ENCODE measurements at places on chromosomes 11 and 22.
A peak's percentile ranks its signal among the peaks of the same experiment; 100 is the strongest.

- no peak overlapping the region for H3K27ac ChIP-seq
- no peaks in the 10 kb centered on the region for H3K27me3 ChIP-seq
- H3K4me1 ChIP-seq: no peaks in the 10 kb centered on the region
- no peaks in the 10 kb centered on the region for H3K36me3 ChIP-seq
Measured at GRCh38 chr11:75289511-75289760, 48.9 kb downstream of the TPBGL start.

DNA sequence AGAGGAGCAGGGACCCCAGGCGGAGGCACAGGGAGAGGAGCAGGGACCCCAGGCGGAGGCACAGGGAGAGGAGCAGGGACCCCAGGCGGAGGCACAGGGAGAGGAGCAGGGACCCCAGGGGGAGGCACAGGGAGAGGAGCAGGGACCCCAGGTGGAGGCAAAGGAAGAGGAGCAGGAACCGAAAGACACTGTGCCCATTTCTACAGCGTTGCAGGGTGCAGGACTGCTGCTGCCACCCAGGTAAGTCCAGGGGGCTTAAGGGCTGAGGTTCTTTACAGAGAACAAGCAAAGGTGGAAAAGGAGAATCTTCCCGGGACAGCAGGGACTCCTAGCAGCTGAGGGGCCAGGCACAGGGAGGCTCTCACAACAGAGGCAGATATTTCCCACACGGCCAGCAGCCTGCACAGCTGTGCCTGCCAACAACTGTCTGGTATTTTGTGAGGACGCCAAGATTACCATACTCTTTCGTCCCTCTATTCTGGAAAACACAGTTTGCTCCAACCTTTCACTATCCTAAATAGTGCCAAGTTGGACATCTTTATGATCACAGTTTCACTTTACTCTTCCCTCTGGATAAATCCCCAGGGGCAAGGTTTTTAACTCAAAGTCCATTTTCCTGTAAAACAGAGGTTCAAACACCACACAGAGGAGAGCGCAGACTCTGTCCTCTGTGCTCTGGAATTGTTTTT is 39.4 kb downstream of the SHANK2 start:
- H3K4me1 ChIP-seq: no peaks in the 10 kb centered on the region
- no peak overlapping the region for H3K27ac ChIP-seq
- no peak overlapping the region for H3K4me3 ChIP-seq
- DNase-seq: no peak
- peaks cover 38% of the 10 kb centered on the region for H3K27me3 ChIP-seq

GRCh38 chr22:25148149-25148691 is 51.4 kb upstream of the CRYBB3 start:
- H3K4me1 ChIP-seq: no peaks in the 10 kb centered on the region
- H3K27me3 ChIP-seq: peaks cover 13% of the 10 kb centered on the region
- no peak overlapping the region for H3K27ac ChIP-seq
- H3K36me3 ChIP-seq: no peaks in the 10 kb centered on the region
- no peak for DNase-seq

GRCh38 chr11:127247261-127247851 is 246.8 kb upstream of the KIRREL3 start:
- H3K4me3 ChIP-seq: no peak overlapping the region
- no peaks in the 10 kb centered on the region for H3K4me1 ChIP-seq
- no peak overlapping the region for H3K27ac ChIP-seq

- H3K4me3 ChIP-seq: no peak overlapping the region
- no peak for DNase-seq
- H3K27ac ChIP-seq: no peak overlapping the region
- no peaks in the 10 kb centered on the region for H3K27me3 ChIP-seq
Measured at GRCh38 chr22:46078241-46079092, 71.9 kb upstream of the PPARA start.

DNA sequence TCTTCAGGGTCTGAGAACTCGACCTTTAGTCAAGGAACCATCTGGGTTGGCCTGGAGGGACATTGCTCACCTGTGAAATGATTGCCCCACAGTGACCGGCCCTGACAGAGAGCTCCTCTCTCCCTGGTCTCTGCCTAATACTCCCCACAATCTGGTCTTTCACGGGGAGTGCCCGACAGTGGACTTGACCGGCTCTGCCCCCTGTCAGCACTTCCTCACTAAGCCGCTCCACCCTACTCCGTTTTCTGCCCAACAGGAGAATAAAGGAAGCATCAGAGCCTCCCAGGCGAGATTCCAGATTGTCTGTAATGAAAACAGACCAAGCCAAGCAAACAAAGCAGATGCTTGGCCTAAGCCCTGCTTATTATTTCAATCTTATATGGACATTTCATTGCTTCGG is 87.8 kb downstream of the FBXO7 start:
- DNase-seq: no peak
- H3K4me3 ChIP-seq: no peak overlapping the region
- no peak overlapping the region for H3K27ac ChIP-seq
- H3K27me3 ChIP-seq: peaks cover 10% of the 10 kb centered on the region

DNA sequence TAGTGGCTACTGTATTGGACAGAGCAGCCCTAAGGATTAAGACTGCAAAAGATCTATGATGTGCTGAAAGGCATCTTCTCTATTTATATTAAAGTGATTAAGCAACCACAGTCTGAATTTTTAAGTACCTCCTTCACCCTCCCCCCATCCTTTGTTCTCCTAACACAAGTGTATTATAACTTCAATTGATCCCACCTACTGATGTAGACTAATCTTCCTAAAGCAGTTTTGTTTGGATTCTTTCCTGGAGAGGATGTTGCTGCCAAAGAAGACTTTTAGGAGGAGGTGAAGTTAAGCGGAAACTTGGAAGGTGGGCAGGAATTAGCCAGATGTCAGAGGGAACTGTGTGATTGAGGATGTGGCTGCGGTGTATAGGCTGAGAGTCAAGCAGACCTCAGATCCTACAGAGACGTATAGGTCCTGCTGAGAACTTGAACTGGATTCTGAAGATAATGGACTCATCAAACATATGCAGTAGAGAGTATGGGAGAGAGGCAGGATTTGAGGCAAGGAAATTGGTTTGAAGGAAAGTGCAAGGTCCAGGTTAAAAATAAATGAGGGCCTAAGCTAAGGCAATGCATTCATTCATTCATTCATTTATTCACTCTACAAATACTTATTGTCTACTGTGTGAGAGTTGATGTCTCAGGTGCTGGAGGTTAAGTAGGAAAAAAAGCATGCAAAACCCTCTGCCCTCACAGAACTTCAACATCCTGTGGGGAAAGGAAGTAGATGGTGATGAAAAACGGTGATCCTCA is 5.2 kb upstream of the RASSF10 start:
- H3K27ac ChIP-seq: no peak overlapping the region
- peaks cover 38% of the 10 kb centered on the region for H3K27me3 ChIP-seq
- no peaks in the 10 kb centered on the region for H3K36me3 ChIP-seq
- H3K4me1 ChIP-seq: peaks cover 5% of the 10 kb centered on the region
- H3K4me3 ChIP-seq: no peak overlapping the region

DNA sequence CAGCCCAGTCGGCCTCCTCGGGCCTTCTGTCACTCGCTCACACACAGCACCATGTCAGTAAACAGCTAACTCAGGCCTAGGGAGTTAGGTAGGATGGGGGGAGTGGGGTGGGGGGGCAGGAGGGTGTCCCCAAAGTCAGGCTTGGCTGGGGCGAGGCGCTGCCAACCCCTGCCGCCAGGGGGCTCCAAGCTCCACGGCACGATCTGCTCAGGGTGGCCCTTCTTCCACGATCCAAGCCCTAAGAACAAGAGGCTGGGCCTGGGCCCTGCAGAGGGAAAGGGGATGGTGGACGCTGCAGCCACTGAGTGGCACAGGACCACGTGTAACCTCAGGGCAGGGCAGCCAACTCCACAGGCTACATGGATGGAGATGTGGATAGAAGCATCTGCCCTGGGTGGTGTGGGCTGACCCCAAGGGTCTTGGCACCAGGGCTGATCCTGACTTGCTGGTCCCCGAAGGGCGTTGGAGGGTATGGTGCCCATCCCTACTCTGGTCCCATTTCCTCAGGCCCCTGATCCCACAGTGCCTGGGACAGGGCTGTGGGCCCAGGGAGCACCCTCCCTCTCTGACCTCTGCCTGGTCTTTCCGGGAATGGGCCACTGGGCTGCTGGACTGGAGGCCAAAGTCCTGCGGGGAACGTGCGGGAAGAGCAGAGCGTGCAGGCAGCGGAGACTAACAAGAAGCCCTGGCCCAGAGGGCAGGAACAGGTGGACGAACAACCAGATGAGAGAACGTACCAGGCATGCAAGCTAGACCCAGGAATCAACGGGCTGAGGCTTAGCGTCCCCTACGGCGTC is 29.1 kb upstream of the TXNRD2 start:
- peaks cover 12% of the 10 kb centered on the region for H3K4me1 ChIP-seq
- peaks cover 17% of the 10 kb centered on the region for H3K36me3 ChIP-seq
- no peak overlapping the region for H3K4me3 ChIP-seq
- peak; percentile 52 for DNase-seq
- H3K27me3 ChIP-seq: peaks cover 8% of the 10 kb centered on the region

- H3K27me3 ChIP-seq: no peaks in the 10 kb centered on the region
- H3K27ac ChIP-seq: peak overlapping the region; percentile 96
- no peak for DNase-seq
- peaks cover 66% of the 10 kb centered on the region for H3K4me1 ChIP-seq
Measured at GRCh38 chr22:46577368-46578249, 40.2 kb upstream of the CELSR1 start.

- peaks cover 52% of the 10 kb centered on the region for H3K4me1 ChIP-seq
- H3K27me3 ChIP-seq: no peaks in the 10 kb centered on the region
- DNase-seq: peak; percentile 76
- H3K4me3 ChIP-seq: peak overlapping the region; percentile 88
- H3K27ac ChIP-seq: peak overlapping the region; percentile 99
Measured at GRCh38 chr22:19448076-19448607, 631 bp upstream of the C22orf39 start.

GRCh38 chr11:66922551-66922950 is 35.6 kb downstream of the PC start:
- H3K27me3 ChIP-seq: peaks cover 4% of the 10 kb centered on the region
- no peak for DNase-seq
- no peak overlapping the region for H3K27ac ChIP-seq
- H3K36me3 ChIP-seq: peaks cover 6% of the 10 kb centered on the region

GRCh38 chr11:44010789-44011251 is 37.0 kb upstream of the ACCSL start:
- DNase-seq: no peak
- peaks cover 21% of the 10 kb centered on the region for H3K27me3 ChIP-seq

- H3K27me3 ChIP-seq: no peaks in the 10 kb centered on the region
- peak overlapping the region; percentile 68 for H3K27ac ChIP-seq
- peaks cover 33% of the 10 kb centered on the region for H3K36me3 ChIP-seq
- peak overlapping the region; percentile 80 for H3K4me3 ChIP-seq
Measured at GRCh38 chr11:1262172-1263006, 39.5 kb downstream of the MUC5B start.

GRCh38 chr11:118618991-118619375 is 11.6 kb downstream of the PHLDB1 start:
- H3K36me3 ChIP-seq: no peaks in the 10 kb centered on the region
- H3K27me3 ChIP-seq: peaks cover 40% of the 10 kb centered on the region
- H3K27ac ChIP-seq: no peak overlapping the region
- peaks cover 7% of the 10 kb centered on the region for H3K4me1 ChIP-seq
- no peak overlapping the region for H3K4me3 ChIP-seq
- no peak for DNase-seq

GRCh38 chr11:12801976-12802375 is 127.8 kb downstream of the TEAD1 start:
- H3K36me3 ChIP-seq: no peaks in the 10 kb centered on the region
- H3K27me3 ChIP-seq: peaks cover 35% of the 10 kb centered on the region
- no peak for DNase-seq
- no peak overlapping the region for H3K4me3 ChIP-seq

GRCh38 chr11:103947546-103947919 is 88.9 kb upstream of the DDI1 start:
- DNase-seq: no peak
- no peaks in the 10 kb centered on the region for H3K27me3 ChIP-seq
- no peaks in the 10 kb centered on the region for H3K36me3 ChIP-seq
- no peaks in the 10 kb centered on the region for H3K4me1 ChIP-seq

- no peaks in the 10 kb centered on the region for H3K27me3 ChIP-seq
- peak overlapping the region; percentile 52 for H3K27ac ChIP-seq
- DNase-seq: no peak
- peaks cover under 1% of the 10 kb centered on the region for H3K36me3 ChIP-seq
- H3K4me3 ChIP-seq: no peak overlapping the region
- H3K4me1 ChIP-seq: peaks cover 19% of the 10 kb centered on the region
Measured at GRCh38 chr22:44455151-44455962, 42.7 kb downstream of the RTL6 start.

GRCh38 chr11:87401653-87402052 is 363.9 kb downstream of the TMEM135 start:
- no peaks in the 10 kb centered on the region for H3K36me3 ChIP-seq
- H3K4me1 ChIP-seq: no peaks in the 10 kb centered on the region
- DNase-seq: no peak
- H3K27ac ChIP-seq: no peak overlapping the region
- H3K4me3 ChIP-seq: no peak overlapping the region

GRCh38 chr11:33262011-33262645 is 4.9 kb downstream of the HIPK3 start:
- H3K36me3 ChIP-seq: peaks cover 2% of the 10 kb centered on the region
- DNase-seq: no peak
- H3K4me1 ChIP-seq: peaks cover 41% of the 10 kb centered on the region
- no peak overlapping the region for H3K27ac ChIP-seq
- no peaks in the 10 kb centered on the region for H3K27me3 ChIP-seq

DNA sequence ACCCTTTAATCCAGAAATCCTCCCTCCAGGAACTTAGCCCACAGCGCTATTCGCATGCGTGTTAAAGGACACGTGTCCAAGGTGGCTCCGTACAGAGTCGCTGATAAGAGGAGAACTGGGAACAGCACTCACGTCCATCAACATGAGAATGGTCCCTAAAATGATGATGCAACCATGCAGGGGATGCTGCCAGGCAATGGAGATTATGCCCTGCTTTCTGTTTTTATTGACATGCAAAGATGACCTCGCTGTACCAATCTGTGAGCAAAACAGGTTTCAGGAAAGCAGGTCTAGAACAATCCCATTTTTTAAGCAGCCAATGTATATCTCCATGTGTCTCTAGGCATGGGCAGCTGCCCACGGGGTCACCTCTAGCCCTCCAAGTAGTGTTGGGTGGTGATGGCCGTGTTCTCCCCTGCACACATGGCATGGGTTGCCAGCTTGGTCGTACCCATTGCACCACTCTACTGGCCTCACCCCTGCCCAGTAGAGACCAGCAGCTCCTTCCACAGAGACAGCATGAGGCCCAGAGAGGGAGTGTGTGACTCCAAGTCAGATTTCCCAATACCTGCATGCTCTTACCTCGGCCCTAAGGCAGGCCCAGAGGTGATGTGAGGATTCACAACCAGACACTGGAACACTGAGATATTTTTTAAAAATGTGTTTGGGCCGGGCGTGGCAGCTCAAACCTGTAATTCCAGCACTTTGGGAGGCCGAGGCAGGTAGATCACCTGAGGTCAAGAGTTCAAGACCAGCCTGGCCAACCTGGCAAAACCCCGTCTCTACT is 68.3 kb upstream of the LINC01488 start:
- peaks cover 4% of the 10 kb centered on the region for H3K4me1 ChIP-seq
- no peak overlapping the region for H3K27ac ChIP-seq
- DNase-seq: no peak
- peaks cover 4% of the 10 kb centered on the region for H3K36me3 ChIP-seq

GRCh38 chr22:46076651-46077339 is 73.5 kb upstream of the PPARA start:
- no peaks in the 10 kb centered on the region for H3K27me3 ChIP-seq
- DNase-seq: no peak
- H3K27ac ChIP-seq: no peak overlapping the region
- no peak overlapping the region for H3K4me3 ChIP-seq
- H3K4me1 ChIP-seq: peaks cover 32% of the 10 kb centered on the region

All from stimulated activated naive B cell treated with anti-CD40 and anti-IgM and Interleukin-4, amounts not matched to agents 10 μg/mL and 1 μg/mL and 100 μg/mL, for 72 hours (primary cell).